K562 (cell line): ENCODE measurements at places on chromosomes 5 and 9.

DNA sequence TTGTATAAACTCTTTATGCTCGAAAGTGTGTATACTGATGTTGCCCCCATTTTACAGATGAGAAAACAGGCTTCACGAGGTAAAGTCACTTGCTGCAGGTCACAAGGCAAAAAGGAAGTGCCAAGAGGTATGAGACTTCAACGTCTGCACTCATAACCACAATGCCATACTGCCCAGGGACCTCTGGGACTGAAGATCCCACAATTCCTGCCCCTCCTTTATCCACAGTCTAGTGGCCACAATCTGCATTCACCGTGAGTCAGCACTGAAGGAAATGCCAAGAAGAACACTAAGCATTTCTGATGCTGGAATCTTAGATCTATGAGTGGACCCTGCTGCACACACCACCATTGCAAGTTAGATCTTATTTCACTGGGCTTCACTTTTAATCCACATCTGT is 37.3 kb downstream of the MED27 start:
- DNase-seq = peak; percentile 38

DNA sequence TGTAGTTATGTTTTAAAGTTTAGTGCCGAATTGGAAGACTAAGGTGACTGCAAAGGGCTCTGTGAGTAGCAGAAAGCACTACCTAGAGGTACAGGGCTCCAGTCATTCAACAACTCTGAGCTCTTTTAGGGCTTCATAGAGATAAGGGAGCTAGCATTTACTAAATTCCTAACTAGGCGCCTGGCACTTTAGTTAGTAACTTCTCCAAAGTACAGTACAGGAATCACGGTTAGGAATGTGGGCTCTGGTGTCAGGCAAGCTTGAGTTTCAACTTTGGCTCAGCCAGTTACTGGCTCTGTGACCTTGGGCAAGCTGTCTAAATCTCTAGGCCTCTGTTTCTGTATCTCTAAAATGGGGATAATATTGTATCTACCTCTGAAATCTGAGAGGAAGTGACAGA is 115.3 kb downstream of the SLIT3 start:
- DNase-seq = no peak

GRCh38 chr9:130051855-130052254 is 1.9 kb upstream of the GPR107 start:
- DNase-seq = no peak

- no peak for DNase-seq
Measured at GRCh38 chr5:174920906-174921550, 196.6 kb downstream of the MSX2 start.

DNA sequence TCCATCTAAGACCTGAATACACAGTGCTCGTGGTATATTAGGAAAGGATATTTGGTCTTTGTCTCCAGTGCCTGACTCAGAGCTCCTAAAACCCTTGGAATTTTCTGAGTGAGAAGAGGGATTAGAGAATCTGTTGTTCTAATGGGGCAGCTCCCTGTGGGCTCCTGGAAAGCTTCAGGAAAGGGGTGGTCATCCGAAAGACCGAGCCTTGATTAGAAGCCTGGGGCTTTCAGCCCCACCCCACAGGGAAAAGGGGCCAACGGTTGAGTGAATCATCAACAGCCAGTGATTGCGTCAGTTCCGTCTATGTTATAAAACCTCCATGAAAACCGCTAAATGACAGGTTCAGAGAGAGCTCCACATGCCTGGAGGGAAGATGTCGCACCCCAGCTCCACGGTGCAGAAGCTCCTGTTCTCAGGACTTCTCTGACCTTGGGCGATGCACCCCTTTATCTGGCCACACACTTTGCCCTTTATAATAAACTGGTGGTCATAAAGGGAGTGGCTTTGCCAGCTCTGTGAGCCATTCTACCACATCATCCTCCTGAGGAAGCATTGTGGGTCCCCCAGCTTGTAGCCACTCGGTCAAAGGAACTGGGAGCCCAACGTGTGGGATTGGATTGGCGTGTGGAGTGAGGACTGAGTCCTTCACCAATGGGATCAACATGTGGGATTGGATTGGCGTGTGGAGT is 71.0 kb upstream of the ICE1 start:
- peak; percentile 51 for DNase-seq

DNA sequence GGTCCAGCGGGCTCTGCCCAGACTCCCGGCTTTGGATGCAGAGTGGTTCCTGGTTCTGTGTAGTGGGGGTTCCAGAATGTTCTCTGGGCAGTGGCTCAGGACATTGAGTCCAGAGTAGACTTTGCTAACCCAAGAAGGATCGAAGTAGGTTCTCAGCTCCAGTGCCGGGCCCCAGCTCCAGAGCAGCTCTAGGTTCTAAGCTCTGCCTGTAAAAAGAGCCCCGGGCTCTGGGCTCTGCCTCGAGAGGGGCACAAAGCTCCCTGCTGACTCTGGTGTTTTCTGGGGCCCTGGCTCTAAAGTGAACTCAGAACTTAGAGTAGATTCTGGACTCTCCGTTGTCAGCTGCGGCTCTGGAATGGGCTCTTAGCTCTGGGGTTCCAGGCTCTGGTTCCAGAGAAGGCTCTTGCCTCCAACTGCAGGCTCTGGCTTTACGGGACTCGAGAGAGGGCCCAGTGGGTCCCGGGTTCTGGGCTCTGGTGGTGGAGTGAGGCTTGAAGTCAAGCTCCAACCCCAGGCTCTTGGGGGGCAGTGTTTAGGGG is 414 bp downstream of the WDR38 start:
- DNase-seq = no peak

DNA sequence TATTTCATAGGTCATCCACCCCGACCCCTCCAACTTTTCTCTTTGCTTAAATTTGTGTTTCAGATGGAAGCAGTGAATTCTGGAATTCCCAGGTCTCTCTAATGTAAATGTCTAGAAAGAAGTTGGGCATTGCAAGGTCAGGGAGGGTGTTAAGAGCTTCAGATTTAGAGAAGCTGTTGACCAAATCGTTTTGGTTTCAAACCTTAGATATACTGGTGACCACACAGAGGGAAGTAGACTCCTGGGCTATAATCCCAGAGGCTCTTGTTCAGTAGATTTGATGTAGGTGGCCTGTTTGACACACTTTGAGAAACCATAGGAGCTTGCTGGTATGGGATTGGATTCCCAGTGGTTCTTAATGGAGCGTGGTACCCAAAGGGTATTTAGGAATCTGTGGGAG is 137.3 kb upstream of the KLF9 start:
- DNase-seq = no peak

- no peak for DNase-seq
Measured at GRCh38 chr5:113510836-113511451, 2.5 kb upstream of the YTHDC2 start.

GRCh38 chr5:55903121-55903701 is 52.1 kb downstream of the IL31RA start:
- DNase-seq = no peak

DNA sequence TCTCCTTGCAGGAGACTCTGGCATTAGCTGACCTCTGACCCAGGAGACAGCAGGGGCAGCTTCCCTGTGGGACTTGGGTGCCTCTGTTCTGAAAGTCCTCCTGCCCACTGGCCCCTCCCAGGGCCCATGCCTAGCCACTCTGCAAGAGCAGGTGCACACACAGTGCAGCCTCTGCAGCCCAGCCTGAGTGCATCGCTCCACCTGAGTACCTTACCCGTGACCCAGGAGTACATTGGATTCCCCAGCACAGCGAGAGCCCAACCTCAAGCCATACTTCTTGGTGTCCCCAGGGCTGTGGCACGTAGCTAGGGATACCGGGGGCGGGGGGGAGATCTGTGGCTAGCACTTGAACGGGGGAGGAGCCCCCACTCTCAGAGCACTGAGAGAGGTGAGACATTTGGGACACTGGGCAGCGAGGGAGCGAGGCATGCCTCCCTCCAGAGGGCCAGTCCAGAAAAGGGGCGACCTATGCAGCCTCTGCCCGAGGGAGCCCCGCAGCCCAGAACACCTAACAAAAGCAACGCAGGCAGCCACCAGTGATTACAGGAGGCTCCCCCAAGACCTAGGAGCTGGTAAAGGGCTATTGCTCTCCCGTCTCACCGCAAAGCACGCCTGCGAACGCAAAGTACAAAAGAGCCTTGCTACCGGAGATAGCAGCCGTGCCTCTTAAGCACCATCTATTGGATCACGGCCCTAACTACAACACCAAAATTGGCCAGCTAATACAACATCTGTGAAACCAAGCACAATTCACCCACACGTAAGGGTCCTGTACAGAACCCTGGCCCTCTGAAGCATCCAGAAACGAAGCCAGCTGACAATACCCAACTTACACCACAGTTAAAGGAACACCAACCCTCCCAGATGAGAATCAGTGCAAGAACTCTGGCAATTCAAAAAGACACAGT is 826 bp upstream of the PRDM9 start:
- peak; percentile 3 for DNase-seq

DNA sequence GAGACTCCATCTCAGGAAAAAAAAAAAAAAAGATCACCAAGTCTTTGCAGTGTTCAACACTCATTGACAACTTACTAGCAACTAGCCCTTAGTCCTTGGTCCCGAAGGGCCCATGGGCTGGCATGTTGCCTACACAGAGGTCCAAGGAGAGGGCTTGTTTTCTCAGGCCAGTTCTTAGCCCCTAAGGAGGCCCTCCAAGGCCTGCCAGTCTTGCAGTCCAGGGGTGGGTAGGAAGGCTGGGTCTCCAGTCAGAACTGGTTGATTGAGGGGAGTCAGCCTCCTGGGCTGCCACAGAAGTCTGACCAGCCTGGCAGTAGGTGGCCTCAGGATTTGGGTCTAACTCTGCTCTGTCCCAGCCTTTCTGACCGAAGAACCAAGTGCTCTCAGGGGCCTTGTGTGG is 32.7 kb downstream of the IER5L start:
- DNase-seq = no peak

DNA sequence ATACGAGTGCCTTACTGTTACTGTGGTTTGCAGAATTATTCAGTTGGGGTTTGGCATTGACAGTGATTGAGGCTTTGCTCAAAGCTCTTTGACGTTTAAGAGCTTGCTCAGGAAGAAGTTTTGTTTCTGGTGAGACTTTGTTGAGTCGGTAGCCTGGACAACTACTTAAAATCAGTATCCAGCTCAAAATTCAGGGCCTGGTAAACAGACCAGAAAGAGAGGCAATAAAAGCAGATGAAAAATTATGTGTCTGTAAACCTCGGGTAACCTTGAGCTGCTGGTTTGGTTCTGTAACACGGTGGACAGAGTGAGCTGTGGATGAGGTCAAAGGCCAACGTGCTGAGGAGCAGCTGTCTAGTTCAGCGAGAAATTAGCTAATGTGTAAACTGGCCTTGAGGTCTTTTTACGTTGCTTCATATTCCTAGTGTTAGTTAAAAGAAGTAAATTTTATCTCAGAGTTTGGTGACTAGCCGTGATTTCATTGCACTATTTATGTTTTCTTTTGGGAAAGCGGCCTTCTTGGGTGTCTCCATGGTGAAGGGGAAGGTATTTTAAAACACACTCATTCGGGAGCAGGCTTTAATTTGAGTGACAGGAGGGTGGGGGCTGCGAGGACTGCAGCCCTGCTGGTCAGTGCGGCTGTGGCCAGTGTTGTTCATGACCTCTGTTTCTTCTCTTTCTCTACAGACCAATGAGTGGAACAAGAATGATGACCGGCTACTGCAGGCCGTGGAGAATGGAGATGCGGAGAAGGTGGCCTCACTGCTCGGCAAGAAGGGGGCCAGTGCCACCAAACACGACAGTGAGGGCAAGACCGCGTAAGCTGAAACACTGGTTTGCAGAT is 82.0 kb upstream of the TTC23L start:
- no peak for DNase-seq
